Bone marrow (tissue), 2 donors: ENCODE measurements at places on chromosomes 12 and 14.

DNA sequence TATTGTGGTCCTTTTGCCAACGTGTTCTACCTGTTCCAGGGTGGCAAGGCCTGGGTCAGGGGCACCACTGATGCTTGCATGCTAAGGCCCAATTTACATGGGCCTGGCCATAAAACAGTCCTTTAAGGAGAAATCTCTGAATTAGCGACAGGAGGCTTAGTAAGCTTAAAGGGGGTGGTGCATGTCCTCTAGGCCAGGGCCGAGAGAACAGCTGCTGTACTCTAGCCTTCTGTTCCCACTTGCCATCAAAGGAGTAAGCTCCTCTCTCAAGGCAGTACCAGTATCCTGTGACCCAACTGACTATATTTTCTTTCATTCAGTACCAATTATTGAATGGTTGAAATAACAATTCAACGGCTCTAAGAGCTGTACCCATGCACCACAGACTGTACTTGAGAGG is 67.7 kb upstream of the ZDHHC17 start:
- no peak for DNase-seq

- no peak for DNase-seq
Observed at GRCh38 chr14:88868558-88869159, 44.2 kb downstream of the TTC8 start.

DNA sequence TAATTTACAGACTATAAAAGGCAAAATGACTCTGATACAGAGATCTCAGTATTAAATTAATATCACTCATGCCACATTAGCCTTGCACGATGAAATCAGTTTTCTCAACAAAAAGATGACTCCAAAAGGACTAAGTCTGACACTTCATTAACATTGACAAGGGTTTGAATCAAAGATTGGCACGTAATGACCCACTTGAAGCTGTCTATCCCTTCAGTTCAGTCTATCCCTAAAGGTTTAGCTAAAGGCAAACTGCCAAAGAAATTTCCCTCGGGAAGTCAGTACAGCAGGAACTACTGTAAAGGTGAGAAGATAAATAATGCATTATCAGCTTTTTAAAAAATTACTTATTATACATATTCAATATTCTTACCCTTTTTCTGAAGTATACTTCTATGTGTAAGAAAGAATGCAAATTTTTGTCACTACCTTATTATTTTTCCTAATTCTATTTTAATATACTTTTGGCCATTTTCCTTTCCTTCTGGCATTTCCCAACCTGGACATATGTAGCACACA is 127.1 kb downstream of the NELL2 start:
- DNase-seq = no peak

- DNase-seq = no peak
Observed at GRCh38 chr12:74401966-74402365, 135.7 kb upstream of the ATXN7L3B start.

GRCh38 chr12:57800965-57801364 is 17.6 kb downstream of the AVIL start:
- DNase-seq = no peak

DNA sequence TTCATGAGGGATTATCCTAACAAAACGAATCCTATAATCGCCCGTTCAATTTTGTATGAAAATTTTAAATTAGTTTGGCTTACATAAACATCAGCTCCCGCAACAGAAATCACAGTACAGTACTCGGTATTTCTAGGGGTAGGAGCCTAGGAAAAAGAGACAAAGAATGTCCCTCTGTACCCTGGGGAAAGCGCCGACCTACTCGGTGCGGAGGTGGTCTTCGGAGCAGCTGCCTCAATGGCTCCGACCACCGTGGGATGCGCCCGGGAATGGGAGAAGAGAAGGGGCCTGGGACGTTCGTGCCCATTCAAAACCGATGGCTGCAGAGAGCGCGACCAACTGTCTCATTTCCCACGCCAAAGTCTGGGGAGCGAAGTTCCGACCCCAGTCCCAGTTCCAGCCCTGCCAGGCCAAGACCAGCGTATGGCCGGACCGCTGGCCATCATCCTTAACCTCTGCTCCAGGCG is 618 bp downstream of the GNPNAT1 start:
- no peak for DNase-seq

- no peak for DNase-seq
Observed at GRCh38 chr14:77498120-77498979, at the start of gene ISM2. Gene ISM2 (minus strand): TSS chr14:77498816. CDS start chr14:77498793, 23 bp downstream.

GRCh38 chr14:85308531-85309300 is 221.2 kb upstream of the FLRT2 start:
- DNase-seq = peak; percentile 46

GRCh38 chr12:130761537-130762318 is 45.6 kb upstream of the RIMBP2 start:
- no peak for DNase-seq

GRCh38 chr12:124797321-124797720 is 66.3 kb downstream of the SCARB1 start:
- DNase-seq = no peak

GRCh38 chr12:126897778-126898177 is 1369.2 kb upstream of the TMEM132C start:
- DNase-seq = no peak

DNA sequence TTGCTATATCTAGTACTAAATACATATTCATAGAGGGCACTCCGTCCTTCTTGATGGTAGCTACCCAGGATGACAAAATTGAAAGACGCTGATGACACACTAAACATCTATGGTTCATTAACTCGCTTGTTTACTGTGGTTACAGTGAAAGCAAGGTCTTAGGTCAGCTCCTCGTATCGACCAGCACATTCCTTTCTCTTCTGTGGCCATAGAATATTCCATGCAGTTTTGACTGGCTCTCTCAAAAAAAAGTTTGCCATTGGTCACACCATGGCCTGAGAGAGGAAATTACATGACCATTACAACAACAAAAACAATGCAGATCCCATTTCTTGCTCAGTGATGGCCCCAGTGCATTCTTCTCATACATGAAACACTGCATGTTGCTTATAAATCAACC is 411.4 kb upstream of the SOX5 start:
- DNase-seq = no peak

DNA sequence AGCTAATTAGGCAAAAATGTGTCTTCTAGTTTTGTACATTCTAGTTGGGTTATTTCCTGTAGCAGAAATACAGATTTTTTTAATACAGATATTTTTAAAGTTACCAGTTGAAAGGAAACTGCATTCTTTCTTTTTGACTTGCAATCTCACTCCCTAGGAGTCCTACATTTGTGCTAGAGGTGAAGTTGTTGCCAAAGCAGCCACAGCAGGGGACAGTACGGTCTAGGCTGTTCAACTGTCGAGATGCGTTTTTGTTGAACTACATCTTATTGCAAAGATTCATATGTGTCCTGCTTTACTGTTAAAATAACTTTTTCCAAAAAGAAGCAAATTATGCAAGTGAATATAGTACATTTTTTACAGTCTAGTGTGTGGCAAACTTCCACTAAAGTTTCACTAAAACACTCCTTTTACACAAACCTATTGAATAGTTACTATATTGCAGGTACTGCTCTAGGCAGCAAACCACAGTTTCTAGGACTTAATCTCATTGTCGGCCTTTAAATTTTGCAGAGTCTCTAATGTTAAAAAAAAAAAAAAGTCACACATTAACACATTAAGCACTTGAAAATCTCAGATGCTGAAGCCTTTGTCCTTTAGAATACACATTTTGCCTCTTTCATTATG is 30.2 kb upstream of the SRGAP1 start:
- no peak for DNase-seq

DNA sequence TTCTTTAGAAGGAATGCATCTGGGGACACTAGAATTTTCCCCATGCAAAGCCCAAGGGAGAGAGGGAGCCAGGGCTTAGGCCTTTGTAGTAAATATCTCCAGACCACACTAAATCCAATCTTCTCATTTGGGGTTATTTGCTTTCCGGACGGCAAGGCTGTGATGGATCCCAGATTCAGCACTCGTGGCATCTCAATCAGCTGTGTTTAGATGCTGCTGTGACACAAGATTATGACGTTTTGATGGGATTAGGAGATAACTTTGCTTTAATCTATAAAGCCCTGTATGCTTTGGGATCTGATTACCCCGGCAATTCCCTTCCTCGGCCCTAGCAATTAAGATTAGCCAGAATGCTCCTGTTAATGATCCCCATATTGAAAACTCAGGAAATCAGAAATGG is 686.7 kb upstream of the TBX3 start:
- no peak for DNase-seq

DNA sequence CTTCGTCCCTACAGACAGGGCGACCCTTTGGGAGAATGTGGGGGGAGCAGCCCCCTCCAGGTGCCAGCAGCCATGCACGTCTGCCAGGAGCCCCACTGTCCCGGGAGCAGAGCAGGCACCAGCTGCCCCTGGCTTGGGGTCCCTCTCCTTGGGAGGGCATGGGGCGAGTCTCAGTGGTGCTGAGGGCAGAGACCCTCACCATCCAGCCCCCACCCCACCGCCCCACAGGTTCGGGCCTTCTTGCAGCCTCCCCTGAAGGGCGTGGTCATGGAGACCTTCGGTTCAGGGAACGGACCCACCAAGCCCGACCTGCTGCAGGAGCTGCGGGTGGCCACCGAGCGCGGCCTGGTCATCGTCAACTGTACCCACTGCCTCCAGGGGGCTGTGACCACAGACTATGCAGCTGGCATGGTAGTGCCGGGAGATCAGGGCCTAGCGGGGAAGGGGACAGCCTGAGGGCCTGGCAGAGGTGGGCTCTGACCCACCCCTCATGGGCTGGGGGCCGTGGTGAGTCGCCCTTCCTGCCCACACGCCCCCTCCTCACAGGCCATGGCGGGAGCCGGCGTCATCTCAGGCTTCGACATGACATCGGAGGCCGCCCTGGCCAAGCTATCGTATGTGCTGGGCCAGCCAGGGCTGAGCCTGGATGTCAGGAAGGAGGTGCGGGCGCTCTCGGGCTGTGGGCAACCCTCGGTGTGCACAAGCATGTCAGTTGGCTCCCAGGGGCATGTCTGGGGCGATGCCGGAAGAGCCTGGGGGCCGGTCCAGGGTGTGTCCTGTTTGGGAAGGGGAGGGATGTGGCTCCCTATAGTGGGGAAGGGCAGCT is 18.8 kb downstream of the ASPG start:
- no peak for DNase-seq

GRCh38 chr12:43893670-43894069 is 57.8 kb downstream of the TMEM117 start:
- no peak for DNase-seq

- DNase-seq = no peak
Observed at GRCh38 chr12:4116251-4117111, 157.1 kb upstream of the CCND2 start.

- peak; percentile 32 for DNase-seq
Observed at GRCh38 chr12:108730365-108731104, 783 bp downstream of the CORO1C start.

DNA sequence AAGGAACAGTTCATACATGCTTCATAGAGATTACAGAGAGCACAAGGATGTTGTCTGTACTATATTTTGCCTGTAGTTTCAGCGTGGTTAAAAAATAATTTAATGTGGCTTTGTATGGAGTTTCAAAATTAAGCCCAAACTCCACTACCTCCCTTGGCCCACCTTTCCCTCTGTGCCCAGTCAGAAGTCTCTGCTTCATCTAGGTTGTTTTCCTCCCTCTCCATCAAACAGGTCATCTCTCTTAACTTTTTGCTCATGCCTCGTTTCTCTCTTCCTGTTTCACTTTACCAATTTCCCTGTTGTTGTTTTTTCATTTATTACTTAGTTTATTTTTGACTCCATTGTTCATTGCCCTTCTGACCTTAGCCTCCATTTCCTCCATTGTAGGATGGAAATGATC is 94.9 kb upstream of the NEDD1 start:
- no peak for DNase-seq

DNA sequence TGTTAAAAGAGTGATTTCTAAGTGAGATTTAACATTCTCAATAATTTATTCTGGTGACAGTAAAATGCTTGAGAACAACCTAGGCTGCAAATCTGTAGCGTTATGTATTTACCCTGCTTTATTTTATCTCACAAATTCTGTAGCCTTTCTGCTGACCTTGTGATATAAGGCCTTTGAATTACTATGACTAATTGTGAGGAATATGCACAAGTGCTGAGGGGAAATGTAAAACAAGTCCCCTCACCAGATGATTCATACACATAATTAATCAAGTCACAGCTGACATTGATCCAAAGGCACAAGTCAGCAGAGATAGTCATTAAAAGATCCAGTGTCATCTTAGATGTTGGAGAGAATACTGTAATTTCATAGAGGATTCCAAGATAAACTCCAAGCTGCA is 992.7 kb upstream of the USP15 start:
- no peak for DNase-seq

DNA sequence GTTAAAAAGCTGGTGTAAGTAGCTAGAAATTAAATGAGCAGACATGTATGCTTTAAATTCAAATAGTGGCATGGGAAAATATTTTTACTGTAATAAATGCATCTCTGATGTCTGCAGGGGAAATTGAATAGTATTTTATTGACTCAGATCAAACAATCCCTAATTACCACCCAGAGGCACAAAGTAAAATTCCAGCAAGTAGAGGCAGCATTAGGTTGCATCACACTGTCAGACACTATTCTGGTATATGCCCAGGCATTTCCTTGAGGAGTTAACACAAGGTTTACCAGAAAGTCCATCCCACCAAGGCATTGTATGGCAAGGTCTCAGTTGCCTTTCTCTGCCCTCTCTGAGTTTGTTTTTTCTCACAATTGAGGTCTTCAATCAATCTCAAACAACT is 201.6 kb upstream of the KITLG start:
- no peak for DNase-seq

DNA sequence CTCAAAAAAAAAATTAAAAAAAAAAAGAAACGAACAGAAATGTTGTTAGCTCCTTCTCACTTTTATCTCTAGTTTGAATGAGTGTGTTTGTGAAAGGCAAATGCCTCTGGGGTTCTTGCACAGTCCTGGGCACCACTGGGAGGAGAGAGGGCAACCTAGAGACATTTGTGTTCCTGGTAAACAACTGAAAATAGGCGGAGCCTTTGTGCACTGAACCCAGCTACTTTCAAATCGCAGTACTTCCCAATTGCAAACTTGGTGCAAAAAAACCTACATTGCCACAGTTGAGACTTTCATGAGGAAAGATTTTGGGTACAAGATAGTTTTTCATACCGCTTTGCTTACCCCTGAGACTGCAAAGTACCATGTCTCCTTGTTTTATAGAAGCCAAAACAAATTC is 430.0 kb downstream of the ZFP36L1 start:
- no peak for DNase-seq

- DNase-seq = no peak
Observed at GRCh38 chr14:68813318-68813838, 20.5 kb upstream of the ZFP36L1 start.

DNA sequence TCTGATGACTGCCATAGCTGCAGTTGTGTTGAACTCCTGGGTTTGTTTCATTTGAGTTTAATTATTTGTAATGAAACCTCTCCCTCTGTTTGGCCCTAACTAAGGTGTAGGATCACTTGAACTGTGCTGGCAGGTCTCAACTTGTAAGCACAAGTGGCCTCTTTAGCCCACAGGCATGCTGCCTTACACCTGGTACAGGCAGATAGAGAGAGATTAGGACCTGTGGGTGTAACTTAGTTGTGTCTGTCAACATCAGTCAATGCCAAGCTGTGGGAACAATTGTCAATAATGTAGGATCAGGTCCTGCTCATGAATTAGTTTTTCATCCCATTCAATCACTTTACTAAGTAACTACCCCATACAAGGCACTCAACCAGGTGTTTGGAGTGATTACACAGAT is 263.0 kb upstream of the G2E3 start:
- DNase-seq = no peak
